RPMI7951 (cell line): ENCODE measurements at places on chromosomes 11 and 22. TPM values are rescaled to one million over a fixed set of nuclear protein-coding genes. Genes with fewer than 3 reads are reported as not detected.
A peak's percentile ranks its signal among the peaks of the same experiment; 100 is the strongest.

GRCh38 chr11:125807909-125808308 is 20.0 kb downstream of the PATE3 start:
- peak; percentile 73 for DNase-seq

DNA sequence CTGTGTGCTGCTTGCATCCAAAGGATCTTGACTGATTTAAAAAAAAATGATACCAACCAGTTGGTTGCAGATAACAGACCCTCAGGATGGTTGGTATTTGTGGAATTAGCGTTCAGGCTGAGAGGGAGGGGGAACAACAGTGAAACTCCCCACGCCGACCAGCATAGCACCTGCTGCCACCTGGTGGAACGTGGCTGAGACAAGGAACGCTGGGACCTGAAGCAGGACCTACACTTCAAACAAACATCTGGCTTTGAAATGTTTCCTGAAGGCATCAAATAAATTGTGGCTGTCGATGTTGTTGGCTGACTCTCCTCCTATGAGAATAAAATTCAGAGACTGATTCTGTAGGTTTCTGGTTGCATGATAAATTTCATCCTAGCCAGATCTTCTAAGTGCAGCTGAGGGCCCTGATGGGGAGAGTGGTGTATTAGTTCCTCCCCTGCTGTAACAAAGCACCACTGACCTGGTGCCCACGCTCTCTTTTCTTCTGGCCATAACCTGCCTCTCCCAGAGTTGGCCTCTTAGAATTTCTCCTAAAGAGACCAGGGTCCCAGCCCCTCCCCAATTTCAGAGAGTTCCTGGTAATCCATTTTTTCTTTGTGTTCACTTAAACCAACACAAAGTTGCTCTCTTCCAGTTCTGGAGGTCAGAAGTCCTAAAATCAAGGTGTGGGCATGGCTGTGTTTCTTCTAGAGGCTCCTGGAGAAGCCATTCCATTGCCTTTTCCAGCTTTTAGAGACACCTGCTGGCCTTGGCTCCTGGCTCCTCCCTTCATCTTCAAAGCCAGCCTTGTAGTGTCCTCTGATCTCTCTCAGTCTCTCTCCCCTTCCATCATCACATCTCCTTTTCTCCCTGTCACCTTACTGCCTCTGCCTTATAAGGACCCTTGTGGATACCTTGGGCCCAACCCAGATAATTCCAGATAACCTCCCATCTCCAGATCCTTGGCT is 17.3 kb downstream of the APOL2 start:
- DNase-seq: peak; percentile 25

DNA sequence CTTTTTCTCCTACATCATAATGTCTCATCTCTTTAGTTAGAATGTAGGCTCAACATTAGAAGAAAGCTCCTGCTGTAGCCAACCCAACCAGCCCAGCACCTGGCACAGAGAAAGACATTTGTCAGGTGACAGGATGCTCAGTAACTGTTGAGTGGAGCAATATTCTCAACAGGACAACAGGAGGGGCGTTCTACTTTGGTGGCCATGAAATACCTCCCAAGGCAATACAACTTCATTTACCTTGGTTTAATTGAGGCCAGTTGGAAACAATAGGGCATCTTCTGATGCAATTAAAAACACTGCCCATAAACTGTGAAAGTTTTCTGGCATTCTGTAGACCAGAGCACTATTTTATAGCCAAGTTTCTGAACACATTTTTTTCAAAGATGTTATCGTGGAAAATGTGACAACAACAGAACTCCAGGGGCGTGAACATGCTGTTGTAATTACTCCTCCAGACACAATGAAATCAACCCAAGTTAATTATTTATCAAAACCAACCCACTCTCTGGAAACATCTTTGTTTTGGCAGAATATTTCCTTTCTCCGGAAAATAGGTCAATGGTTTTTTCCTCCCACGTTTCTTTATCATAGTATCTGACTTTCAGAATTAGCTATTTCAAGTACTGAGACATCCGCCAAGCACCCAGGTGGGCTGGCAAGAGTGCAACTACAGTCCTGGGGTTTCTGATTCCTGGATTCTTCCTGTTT is 538.1 kb downstream of the SOX6 start:
- no peak for DNase-seq

The MS4A7 gene
- total RNA-seq: not detected in 2 replicates

GRCh38 chr11:81092522-81092921 is 1641.1 kb downstream of the FAM181B start:
- DNase-seq: no peak

DNA sequence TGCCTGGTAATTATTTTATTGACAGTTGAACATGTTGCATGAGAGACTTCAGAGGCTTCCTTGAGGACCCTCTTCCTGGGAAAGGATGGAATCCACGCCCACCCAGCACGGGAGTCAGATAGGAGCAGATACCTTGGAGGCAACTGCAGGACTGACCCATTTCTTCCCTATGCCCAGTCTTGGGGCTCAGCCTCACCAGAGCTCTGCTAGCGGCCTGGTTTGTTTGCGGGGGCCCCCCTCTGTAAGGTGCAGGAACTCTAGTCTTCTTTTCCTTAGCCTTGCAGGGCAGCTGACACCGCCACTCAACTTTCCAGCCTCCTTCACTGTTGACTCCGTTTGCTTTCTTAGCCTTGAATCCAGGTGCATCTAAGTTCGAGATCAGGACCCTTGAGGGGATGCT is 1032.8 kb downstream of the BRD1 start:
- DNase-seq: no peak

GRCh38 chr22:47847131-47847890 is 1084.9 kb downstream of the TBC1D22A start:
- no peak for DNase-seq

- no peak for DNase-seq
Measured at GRCh38 chr22:16953206-16954059, 54.6 kb downstream of the GAB4 start.

DNA sequence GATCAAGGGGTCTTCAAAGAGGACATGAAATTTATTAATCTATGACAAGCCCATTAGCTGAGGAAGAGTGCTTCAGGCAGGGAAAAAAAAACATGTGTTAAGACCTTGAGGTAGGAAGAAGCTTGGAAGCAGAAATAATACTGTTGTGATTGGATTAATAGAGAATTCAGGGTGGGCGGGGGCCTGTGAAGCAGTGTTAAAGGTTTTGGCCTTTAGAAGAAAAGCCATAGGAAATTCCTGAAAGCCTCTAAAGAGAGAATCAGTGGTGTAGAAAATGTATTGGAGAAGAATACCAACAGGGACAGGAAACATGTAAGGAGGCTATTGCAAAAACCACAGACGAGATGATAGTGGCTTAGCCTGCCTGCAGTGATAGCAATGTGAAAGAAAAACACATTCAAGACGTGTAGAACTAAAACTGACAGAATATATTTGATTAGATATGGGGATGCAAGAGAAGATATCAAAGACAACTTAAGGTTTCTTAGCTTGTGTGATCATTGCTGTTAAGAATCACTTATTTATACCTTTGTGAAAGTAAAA is 404.4 kb upstream of the ANO3 start:
- no peak for DNase-seq

- peak; percentile 97 for DNase-seq
Measured at GRCh38 chr11:65279741-65280440, 18.1 kb downstream of the POLA2 start.

The FAM181B gene
- not detected in 2 replicates for total RNA-seq

The PLAAT2 gene
- total RNA-seq: not detected in 2 replicates

DNA sequence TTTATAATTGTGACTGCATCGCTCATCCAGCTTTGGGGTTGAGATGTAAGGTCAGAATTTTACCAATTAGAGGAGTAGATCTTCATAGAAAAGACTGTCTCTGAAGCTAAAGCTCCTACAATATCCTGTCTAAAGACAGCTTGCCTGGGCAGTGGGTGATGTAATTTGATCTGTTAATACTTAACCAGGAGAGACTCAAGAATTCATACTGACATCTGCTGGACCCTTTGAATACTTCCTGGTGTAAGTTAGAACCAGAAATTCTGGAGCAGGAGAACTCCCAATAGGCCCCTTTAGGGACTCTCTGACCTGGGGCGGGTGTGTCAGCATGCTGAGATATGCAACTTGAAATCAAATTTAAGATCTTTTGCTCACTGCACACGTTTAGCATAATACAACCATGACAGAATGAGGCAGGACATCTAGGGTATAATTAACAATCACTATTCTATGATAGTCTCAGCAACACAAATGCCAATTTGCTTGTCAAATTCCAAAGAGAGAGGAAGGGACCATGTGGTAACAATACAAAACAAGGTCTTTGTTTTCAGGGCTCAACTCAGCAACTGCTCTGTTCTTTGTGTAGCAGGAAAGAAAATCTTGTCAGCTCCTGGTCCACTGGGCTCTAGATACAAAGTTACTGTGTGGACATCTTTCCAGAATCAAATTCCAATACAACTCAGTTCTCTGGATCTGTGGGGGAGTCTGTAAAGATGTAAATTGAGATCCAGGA is 143.9 kb downstream of the INSC start:
- no peak for DNase-seq

The OR6T1 gene
- not detected in 2 replicates for total RNA-seq

The FAM180B gene
- not detected in 2 replicates for total RNA-seq

- DNase-seq: no peak
Measured at GRCh38 chr22:29750559-29751538, 16.0 kb downstream of the ZMAT5 start.

The OR8H2 gene
- total RNA-seq: not detected in 2 replicates

- DNase-seq: no peak
Measured at GRCh38 chr11:72084076-72084475, 3.4 kb downstream of the LRRC51 start.

GRCh38 chr11:128738942-128739341 is 45.1 kb downstream of the FLI1 start:
- no peak for DNase-seq

- no peak for DNase-seq
Measured at GRCh38 chr11:68266936-68267880, 4.6 kb downstream of the C11orf24 start.
